Osteoblast (primary cell): ENCODE measurements at places on chromosomes 3 and 15. TPM values are rescaled to one million over a fixed set of nuclear protein-coding genes. Genes with fewer than 3 reads are reported as not detected.

ZBTB47 gene
- total RNA-seq, result 39.2 and 41.3 TPM in 2 replicates

EPHB3 gene
- total RNA-seq, result 3.6 and 4.1 TPM in 2 replicates

SCN5A gene
- total RNA-seq, result under 0.01 TPM in 1 of 2 replicates, not detected in the other

FYTTD1 gene
- 41.3 and 42.0 TPM in 2 replicates for total RNA-seq

NISCH gene
- total RNA-seq, result 72.2 and 83.2 TPM in 2 replicates

CHST2 gene
- total RNA-seq, result 13.8 and 16.5 TPM in 2 replicates

SLC2A2 gene
- not detected in 2 replicates for total RNA-seq

PARP16 gene
- 6.2 and 6.5 TPM in 2 replicates for total RNA-seq
